ENCODE measurements at places on chromosomes 12 and 14.

GRCh38 chr12:103697971-103698751, 111.1 kb downstream of the STAB2 start:
- no peak for DNase-seq

DNA sequence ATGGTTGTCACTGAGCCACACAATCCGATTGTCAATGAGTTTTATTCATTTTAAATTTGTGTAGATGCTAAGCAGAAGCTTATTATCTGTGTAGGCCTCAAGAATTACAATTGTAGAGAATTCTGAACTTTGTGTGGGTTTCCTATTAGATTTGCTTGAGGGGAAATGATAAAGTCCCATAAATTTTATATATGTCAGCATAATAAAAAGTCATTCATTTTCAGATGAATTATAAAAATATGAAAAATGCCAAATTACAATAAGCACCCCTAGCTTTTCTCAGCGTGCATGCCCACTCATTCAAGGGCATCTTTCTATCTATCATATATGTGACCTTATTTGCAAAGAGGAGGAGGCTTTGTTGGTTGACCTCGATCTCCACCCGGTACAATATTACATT, 1041.1 kb upstream of the FOXG1 start:
- no peak for DNase-seq

GRCh38 chr12:52313926-52314325, 7.3 kb downstream of the KRT83 start:
- DNase-seq, result no peak

DNA sequence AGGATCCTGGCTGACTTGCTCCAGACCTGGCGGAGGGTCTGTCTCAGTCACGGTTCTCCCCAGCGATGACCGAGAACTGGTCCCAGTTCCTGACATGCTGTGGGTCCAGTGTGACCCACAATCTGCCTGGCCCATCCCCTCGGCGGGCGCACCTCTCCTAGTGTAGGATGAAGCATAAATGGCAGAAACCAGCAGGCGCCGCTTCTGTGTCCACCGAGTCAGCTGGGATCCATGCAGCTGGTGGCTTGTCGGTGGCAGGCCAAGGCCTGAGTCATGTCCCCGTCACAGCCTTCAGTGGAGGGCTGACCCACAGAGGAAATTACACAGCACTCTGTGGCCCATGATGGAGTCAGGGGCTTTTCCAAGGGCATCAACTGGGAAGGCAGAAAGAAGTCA, 38.5 kb downstream of the NFKBIA start:
- no peak for DNase-seq

GRCh38 chr12:54126029-54126695, 62.6 kb downstream of the SMUG1 start:
- peak; percentile 61 for DNase-seq

DNA sequence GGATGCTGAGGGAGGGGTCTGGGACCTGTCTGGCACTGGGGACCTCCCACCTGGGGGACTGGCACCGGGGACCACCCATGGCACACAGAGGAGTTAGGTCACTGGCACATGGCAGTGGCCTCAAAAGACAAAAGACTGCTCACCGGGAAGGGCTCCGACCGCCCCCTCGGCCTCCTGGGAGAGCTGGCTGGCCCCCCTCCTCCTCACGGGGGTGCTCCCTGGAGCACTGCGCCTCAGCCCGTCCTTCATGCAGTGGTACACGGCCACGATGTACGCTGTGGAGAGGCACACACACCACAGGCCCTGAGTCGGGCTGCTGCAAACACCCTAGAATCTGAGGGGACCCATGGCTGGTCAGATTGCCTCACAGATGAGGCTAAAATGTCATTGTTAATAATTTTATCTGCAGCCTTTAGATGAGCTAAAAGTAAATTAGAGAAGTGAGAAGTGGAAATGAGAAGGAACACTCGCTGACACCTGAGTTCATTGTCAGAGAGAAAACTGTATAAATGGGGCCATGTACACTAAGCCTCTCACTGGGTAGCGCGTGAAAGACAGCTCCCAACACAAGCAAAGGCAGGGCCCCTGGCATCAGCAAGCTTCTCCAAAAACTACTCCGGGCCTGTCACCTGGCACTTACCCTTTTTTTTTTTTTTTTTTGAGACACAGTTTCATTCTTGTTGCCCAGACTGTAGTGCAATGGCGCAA, 14.1 kb downstream of the P2RX2 start:
- DNase-seq, result no peak

DNA sequence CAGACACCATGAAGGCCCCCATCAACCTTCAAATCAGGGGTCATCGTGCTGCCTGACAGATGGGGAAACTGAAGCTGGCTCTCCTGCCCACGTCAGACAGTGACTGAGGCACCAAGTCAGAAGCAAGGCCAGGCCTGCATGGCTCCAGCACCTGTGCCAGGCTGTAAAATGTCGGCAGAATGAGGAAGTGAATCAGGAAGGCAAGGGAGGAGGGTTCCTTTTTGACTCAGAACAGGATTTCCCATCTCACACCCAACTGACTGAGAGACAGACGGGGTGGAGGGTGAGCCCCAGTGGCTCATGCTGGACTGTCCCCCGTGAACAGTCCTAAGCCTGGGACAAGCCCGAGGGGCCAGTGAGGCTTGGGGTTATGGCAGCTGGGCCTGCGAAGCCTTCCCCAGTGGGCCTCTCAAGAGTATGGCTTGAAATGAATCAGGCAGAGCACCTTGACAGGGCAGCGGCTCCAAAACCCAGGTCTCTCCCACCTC, 20.9 kb downstream of the SYNE3 start:
- no peak for DNase-seq

DNA sequence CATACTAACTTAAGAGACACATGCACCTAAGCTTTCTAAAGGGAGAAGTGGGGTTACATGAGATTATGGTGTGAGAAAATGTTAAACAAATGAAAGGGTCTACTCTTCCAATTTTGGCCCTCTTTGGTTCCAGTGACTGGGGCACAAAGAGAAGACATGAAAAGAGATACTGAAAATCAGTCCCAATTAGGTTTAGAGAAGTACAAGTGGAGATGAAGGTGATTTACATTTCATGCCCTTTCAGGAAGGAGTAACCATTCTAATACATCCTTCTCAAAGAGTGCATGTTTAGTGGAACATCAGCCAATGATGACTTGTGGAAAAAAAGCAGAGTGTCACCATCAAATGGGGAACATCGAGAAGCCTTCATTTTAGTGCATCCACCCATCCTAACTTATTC, 14.4 kb downstream of the MGP start:
- DNase-seq, result no peak

GRCh38 chr14:58239244-58240195, 5.1 kb upstream of the PSMA3 start:
- peak; percentile 79 for DNase-seq

DNA sequence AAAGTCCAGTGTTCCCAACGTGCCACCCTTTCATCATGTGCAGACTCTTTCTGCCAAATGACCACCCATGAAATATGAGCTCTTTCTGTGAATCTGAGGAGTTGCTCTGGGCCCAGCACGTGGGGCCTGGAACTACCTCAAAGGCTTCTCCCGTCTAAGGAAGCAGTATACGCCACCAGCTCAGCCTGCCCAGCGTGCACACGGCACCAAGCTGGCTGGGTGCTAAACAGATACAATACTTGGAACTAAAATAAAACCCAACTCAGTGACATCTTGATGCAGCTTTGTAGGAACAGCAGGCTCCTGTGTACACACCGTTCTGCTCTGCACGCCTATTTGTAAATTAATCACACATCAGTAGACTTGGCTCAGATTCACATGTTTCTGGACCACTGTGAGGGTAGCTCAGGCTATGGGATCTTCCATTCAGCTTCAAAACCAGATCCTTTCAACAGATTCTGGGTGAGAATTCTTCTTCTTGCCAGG, 74.8 kb downstream of the ARL6IP4 start:
- no peak for DNase-seq

All from uterus (tissue), 4 donors.